WTC11 (cell line): ENCODE measurements at places on chromosomes 3 and 15.

DNA sequence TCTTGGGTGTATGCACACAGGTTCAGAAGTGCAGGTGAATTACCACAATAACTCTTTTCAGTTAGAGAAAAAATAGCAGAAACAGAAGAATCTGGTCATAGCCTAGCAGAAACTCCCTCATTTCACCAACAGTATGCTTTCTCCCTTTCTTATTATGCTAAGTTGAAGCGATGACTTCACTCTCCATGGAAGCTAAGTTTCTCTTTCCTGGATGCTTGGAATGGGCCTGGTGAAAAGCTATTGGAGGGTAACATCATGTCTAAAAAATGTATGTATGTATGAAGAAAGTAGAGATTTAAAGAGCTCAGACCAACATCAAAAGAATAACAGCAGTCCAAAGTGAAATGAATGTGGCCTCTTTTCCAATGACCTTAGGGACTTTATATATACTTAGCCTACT is 145.5 kb downstream of the TIGIT start:
- no peak for DNase-seq

DNA sequence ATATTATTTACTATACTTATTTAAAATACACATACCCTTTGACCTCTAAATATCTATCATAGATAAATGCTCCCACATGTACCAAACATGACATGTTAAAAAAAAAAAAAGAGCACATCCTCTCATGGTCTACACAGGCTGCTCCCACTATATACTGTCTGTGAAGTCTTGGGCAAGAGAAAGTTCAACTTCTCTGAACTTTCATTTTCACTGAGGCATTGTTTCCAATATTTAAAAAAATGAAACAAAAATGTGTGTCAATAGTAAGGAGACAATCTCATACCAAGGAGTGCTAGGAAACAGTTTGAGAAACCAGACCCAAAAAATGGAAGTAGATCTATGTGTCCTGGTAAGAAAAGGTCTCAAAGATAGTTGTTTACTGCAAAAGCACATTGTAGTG is 29.3 kb downstream of the SLC4A7 start:
- DNase-seq = no peak

DNA sequence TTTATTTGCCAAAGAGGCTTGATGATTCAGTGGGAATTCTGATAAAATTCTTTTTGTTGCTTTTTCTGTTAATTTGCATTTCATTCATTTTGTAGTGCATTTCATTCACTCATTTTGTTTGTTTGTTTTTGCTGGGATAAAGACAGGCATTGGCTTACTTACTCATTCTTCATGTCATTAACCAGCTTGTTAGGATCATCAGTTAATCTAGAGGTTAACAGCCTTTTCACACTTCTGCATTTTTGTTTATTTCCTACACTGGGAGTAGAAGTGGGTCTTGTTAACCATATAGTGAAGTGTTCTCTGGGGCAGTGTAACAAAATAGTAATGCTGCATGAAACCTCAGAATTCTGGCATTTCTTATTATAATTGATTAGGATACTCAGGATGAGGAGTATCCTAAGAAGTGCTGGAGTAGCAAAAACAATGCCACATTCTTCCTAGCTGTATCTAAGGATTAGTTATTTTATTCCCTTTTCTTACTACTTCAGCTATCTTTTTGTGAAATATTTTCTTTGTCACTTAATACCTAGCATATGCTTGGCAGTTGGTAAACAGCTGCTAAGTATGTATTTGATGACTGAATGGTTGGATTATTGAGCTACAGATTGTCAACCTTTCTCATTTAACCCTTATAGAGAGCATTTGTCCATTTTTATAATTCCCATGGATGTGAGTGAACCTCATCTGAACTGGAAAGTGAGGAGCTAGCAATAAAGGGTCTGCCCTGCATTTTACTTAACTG is 135.7 kb upstream of the LRRFIP2 start:
- DNase-seq = no peak

- no peak for DNase-seq
These were observed 189.3 kb downstream of the NFKBIZ start for GRCh38 chr3:102038477-102039142.

GRCh38 chr3:52519445-52520140 is 14.1 kb downstream of the NT5DC2 start:
- DNase-seq = no peak
